ENCODE measurements at places on chromosomes 7 and 10. TPM values are rescaled to one million over a fixed set of nuclear protein-coding genes. Genes with fewer than 3 reads are reported as not detected.

Gene TRIL
- polyA plus RNA-seq = not detected

DNA sequence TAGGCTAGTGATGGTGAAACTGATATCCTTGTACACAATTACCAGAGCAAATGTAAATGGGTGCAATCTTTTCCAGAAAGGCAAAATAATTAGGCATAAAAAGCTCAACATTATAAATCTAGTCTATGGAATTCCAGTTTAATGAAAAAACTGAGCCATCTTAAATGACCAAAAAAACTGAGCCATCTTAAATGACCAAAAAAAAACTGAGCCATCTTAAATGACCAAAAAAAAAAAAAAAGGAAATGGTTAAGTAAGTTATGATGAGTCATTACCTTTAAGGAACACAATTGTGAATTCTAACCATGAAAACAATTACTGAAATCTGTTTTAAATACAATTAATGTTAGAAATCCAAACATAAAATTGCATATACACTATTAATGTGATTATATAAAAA, 25.3 kb downstream of the USP6NL start:
- no peak overlapping the region for H3K4me3 ChIP-seq
- H3K27me3 ChIP-seq = no peaks in the 10 kb centered on the region
- peaks cover 3% of the 10 kb centered on the region for H3K4me1 ChIP-seq
- DNase-seq = no peak
- H3K27ac ChIP-seq = no peak overlapping the region

- H3K4me3 ChIP-seq = no peak overlapping the region
- H3K36me3 ChIP-seq = peaks cover 1% of the 10 kb centered on the region
- no peaks in the 10 kb centered on the region for H3K4me1 ChIP-seq
Observed at GRCh38 chr7:157271991-157272324, 64.8 kb upstream of the DNAJB6 start.

Gene FAM25C
- not detected for polyA plus RNA-seq

Gene OPALIN
- polyA plus RNA-seq = not detected

DNA sequence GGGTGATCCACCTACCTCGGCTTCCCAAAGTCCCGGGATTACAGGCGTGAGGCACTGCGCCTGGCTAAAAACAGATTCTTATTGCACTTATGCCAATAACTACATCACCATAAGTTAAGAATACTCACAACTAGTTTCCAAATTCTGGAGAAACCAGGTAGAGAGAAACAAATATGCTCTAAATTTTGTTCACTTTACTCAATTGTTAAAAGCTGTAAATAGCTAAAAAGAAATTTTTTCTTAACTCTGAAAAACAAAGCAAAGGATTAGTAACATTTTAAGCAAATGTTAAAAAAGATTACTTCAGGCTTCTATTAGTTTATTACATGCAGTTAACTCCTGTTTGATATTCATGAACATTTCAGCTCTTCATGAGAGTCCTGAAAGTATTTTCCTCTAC, 28.3 kb upstream of the ZMIZ2 start:
- no peaks in the 10 kb centered on the region for H3K4me1 ChIP-seq
- no peak for DNase-seq
- H3K27ac ChIP-seq = no peak overlapping the region
- H3K36me3 ChIP-seq = no peaks in the 10 kb centered on the region

DNA sequence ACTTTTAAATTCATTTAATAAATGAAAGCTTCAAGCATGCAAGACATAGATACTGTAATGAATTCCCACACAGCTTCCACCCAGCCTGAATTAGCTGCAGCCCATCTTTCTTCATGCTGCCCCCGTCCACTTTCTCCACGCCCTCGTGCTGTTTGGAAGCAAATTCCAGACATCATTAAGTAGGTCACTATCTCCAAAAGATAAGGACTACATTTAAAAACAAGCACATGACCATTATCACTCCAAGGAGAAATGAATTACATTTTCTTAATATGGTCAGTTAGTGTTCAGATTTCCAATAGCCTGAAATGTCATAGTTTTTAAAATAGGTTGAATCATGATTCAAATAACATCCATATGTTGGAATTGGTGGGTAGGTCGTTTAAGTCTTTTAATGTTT, 24.3 kb downstream of the LMTK2 start:
- H3K27ac ChIP-seq = no peak overlapping the region
- DNase-seq = no peak
- H3K36me3 ChIP-seq = no peaks in the 10 kb centered on the region
- peaks cover 26% of the 10 kb centered on the region for H3K4me1 ChIP-seq
- H3K4me3 ChIP-seq = no peak overlapping the region

GRCh38 chr7:43847496-43847895, 21.8 kb downstream of the MRPS24 start:
- H3K36me3 ChIP-seq = no peaks in the 10 kb centered on the region
- peaks cover 10% of the 10 kb centered on the region for H3K4me1 ChIP-seq
- no peak overlapping the region for H3K27ac ChIP-seq
- H3K27me3 ChIP-seq = no peaks in the 10 kb centered on the region

DNA sequence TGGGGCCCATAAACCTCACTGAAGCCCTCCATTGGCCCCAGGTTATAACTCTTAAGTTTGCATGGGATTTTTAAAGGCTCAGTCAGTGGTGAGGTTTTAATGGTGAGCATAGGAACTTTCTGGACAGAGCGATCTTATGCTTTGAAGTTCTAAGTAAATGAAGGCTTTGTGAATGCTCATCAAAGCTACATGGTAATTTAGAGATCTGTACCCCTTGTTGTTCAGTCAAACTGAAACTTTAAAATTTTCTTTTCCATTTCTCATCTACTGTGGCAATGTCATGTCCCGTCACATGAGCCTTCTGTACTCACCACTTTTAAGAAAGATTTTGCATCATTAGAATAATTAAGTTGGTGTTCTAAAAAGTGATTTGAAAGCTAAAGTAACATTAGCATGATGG, 39.9 kb downstream of the CHN2 start:
- no peak overlapping the region for H3K4me3 ChIP-seq
- H3K27me3 ChIP-seq = no peaks in the 10 kb centered on the region
- H3K27ac ChIP-seq = no peak overlapping the region

Gene IQCE
- polyA plus RNA-seq = 5.8 TPM

Gene CPA2
- not detected for polyA plus RNA-seq

DNA sequence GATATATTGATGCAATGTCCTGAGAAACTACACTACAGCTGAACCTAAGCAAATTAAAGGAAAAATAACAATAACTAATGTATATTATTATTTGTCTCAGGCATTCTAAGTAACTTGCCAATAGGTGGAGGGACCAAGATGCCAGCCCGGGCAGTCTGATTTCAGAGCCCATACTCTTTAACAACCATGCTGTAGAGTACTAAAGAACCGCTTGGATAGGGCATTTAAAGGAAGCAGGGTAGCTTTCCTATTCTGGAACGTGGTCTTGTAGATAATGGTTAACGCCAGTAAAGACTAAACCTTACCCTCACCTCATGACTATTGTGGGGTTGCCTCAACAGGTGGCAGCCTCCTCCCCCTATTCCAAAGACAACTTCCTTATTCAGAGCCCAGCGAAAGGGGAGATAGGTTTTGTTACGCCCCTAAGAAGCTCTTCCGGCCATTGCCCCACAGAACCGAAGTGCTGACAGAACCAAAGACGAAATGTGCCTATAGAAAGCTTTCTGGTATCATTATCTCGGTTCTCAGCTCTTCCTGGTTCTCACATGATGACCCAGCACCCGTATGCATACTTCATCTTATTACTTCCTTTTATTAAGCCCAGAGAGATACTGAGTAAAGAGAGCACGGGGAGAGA, 707 bp upstream of the C1GALT1 start:
- H3K27me3 ChIP-seq = no peaks in the 10 kb centered on the region
- DNase-seq = peak; percentile 68
- H3K36me3 ChIP-seq = no peaks in the 10 kb centered on the region
- peak overlapping the region; percentile 96 for H3K27ac ChIP-seq

DNA sequence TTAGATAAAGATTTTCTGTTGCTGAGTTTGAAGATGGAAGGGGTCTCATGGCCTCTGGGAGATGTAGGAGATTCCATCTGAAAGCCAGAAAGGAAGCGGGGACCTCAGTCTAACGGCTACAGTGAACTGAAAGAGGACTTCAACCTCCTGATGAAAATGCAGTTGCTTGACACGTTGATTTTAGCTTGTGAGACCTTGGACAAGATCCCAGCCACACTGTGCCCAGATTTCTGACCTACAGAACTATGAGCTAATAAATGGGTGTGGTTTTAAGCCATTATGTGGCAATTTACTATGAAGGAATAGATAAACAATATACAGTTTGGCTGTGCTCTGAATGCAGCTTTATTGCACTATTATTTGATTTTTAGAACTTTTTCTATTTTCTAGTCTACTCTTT, 342.3 kb upstream of the SEMA3D start:
- no peaks in the 10 kb centered on the region for H3K36me3 ChIP-seq
- DNase-seq = no peak
- H3K27me3 ChIP-seq = no peaks in the 10 kb centered on the region
- H3K4me3 ChIP-seq = no peak overlapping the region

Gene PIP
- not detected for polyA plus RNA-seq

DNA sequence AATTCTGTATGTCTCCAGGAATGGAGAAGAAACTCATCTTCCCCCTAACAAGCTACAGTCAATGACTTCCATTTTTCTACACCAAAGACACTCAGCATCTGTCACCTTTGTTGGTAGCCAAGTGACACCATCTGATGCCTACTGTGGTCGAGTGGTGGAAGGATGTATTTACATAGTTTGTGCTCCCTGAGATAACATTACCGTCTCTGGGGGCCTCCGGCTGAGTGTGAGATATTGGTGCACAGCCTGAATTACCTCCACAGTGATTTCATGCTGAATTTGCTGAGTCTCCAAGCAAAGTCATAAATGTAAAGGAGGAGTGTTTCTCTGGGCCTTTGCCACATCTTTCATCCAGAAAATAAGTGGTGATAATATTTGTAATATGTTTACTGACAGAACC, 114.0 kb downstream of the GRID1 start:
- no peaks in the 10 kb centered on the region for H3K4me1 ChIP-seq
- H3K27me3 ChIP-seq = no peaks in the 10 kb centered on the region
- H3K27ac ChIP-seq = no peak overlapping the region
- no peak for DNase-seq
- no peak overlapping the region for H3K4me3 ChIP-seq

Gene TMEM236
- not detected for polyA plus RNA-seq

- H3K36me3 ChIP-seq = no peaks in the 10 kb centered on the region
- H3K4me1 ChIP-seq = no peaks in the 10 kb centered on the region
- no peak for DNase-seq
- H3K27me3 ChIP-seq = no peaks in the 10 kb centered on the region
- H3K4me3 ChIP-seq = no peak overlapping the region
Observed at GRCh38 chr7:47170516-47170915, 411.4 kb downstream of the TNS3 start.

Gene HEPACAM2
- polyA plus RNA-seq = not detected

- no peak for DNase-seq
- H3K27ac ChIP-seq = no peak overlapping the region
- no peaks in the 10 kb centered on the region for H3K27me3 ChIP-seq
- H3K4me1 ChIP-seq = no peaks in the 10 kb centered on the region
- no peaks in the 10 kb centered on the region for H3K36me3 ChIP-seq
- no peak overlapping the region for H3K4me3 ChIP-seq
Observed at GRCh38 chr10:78481842-78482241, 448.2 kb downstream of the RPS24 start.

- no peak overlapping the region for H3K4me3 ChIP-seq
- no peaks in the 10 kb centered on the region for H3K36me3 ChIP-seq
- no peaks in the 10 kb centered on the region for H3K4me1 ChIP-seq
- DNase-seq = no peak
Observed at GRCh38 chr7:71991586-71991985, 420.6 kb downstream of the CALN1 start.

- no peaks in the 10 kb centered on the region for H3K27me3 ChIP-seq
- no peaks in the 10 kb centered on the region for H3K36me3 ChIP-seq
- DNase-seq = no peak
- no peak overlapping the region for H3K27ac ChIP-seq
Observed at GRCh38 chr10:11869743-11870460, 46.7 kb downstream of the PROSER2 start.

GRCh38 chr7:146067880-146068279, 48.7 kb upstream of the CNTNAP2 start:
- H3K4me1 ChIP-seq = no peaks in the 10 kb centered on the region
- H3K36me3 ChIP-seq = no peaks in the 10 kb centered on the region
- no peaks in the 10 kb centered on the region for H3K27me3 ChIP-seq
- DNase-seq = no peak
- H3K27ac ChIP-seq = no peak overlapping the region

DNA sequence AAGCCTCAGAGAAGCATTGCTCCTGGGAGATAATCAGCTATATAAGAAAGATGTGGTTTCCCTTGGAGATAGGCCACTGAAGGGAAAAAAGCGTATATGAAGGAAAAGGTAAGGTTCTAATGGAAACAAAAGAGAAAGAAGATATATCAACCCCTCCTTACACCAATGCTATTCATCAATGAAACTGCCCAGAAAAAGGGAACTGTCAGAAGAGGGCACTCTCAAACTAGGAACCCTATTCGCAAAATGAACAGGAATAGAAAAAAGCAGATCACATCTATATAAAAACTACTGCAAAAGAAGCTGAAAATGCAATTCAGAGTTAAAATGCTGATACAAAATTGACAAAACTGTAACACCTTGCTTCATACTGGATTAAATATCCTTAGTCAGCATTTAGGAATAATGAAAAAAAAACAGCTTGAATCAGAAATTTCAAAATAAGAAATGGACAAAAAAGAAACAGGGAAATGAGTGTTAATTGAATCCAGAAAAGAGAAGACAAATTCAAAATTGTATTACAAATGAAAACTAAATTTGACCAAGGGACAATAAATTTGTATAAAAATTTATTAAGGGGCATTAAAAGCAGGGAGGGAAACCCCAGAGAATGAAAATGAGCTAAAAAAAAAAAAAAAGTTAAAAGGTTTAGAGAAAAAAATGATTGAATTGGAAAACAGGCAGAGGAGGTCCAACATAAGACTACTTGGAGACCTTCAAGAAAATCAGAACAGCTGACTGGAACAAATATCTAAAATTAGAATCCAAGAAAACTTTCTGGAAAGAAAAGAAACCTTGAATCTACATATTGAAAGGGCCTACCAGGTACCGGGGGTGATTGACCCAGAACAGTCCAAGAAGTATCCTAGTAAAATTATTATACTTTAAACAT, 17.9 kb downstream of the NHLRC2 start:
- H3K4me3 ChIP-seq = no peak overlapping the region
- no peak overlapping the region for H3K27ac ChIP-seq
- no peaks in the 10 kb centered on the region for H3K4me1 ChIP-seq
- H3K27me3 ChIP-seq = no peaks in the 10 kb centered on the region
- H3K36me3 ChIP-seq = no peaks in the 10 kb centered on the region
- no peak for DNase-seq

Gene LIPK
- polyA plus RNA-seq = not detected

Gene TEX47
- not detected for polyA plus RNA-seq

All from GM12878 (cell line).